ENCODE measurements at places on chromosomes 7 and 10.

DNA sequence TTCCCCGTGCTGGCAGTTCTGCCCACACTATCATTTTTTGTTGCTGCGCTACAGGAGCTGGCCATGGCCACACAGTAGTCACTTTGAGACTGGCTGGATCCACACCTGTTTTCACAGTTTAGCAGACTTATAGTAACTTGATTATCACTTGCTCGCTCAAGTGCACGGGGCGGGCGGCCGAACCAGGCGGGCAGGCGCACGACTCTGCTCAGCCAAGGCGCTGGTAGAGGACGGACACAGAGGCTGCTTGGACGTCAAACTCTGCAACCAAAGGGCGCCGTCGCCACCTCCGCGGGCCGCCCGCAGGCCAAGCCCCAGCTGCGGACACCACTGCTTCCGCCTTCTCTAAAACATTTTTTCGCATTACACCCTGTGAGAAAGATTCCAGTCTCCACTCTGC is 38.4 kb upstream of the PHYHIPL start:
- no peak for DNase-seq

DNA sequence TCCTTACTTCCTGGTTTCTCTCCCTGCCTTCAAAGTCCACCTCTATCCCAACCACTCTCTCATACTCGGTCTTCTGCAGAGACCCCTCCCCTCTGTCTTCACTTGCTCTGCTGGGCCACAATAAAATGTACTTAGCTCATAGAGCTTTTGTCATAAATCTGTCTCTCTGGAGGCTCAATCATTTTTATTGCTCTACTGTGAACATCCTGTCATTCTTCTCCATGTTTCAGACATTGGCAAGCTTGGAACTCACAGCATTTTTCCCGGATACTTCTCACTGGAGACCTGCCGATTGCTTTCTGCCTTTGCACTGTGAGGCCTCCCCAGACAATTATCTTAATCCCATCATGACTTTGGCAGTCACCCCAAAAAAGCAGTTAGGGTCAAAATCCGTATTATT is 192.3 kb upstream of the ZMIZ1 start:
- DNase-seq, result no peak

DNA sequence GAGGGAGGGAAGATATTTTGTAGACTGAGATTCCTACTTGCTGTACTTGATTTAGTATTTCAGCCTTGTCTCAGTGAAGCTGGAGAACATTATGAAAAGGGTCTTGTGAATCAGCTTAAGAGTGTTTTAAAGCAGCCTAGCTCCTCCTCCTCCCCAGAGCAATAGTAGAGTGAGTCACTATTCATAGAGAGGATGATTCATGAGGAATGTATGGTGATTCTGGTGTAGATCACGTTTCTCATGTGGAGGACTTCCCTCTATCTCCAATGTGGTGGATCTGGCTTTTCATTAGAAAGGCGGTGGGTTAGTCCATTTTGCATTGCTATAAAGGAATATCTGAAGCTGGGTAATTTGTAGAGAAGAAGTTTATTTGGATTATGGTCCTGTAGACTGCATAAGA is 340.1 kb upstream of the CHRM2 start:
- DNase-seq, result no peak

GRCh38 chr7:154905146-154905545 is 97.8 kb downstream of the PAXIP1 start:
- DNase-seq, result no peak

GRCh38 chr10:84540022-84540616 is 211.7 kb downstream of the CCSER2 start:
- DNase-seq, result no peak

DNA sequence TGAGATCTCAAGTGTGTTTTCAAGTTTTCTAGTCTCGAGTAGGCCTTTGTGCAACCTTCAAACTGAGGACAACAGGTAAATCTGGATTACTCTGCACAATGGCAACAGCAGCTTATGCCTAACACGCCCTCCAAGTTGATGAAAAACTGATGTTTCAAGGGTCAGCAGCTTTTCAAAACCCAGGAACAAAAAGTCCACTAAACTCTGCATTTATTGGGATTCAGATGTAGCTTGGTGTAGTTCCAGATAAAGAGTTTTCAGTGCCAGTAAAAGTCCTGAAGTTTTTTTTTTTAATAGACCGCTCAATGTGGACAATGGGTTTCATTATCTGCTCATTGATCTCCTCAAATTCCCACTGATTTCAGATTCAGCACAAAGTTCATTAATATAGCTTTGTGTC is 259.3 kb downstream of the GLI3 start:
- DNase-seq, result no peak

- DNase-seq, result no peak
Observed at GRCh38 chr7:47551668-47552440, 30.1 kb downstream of the TNS3 start.

DNA sequence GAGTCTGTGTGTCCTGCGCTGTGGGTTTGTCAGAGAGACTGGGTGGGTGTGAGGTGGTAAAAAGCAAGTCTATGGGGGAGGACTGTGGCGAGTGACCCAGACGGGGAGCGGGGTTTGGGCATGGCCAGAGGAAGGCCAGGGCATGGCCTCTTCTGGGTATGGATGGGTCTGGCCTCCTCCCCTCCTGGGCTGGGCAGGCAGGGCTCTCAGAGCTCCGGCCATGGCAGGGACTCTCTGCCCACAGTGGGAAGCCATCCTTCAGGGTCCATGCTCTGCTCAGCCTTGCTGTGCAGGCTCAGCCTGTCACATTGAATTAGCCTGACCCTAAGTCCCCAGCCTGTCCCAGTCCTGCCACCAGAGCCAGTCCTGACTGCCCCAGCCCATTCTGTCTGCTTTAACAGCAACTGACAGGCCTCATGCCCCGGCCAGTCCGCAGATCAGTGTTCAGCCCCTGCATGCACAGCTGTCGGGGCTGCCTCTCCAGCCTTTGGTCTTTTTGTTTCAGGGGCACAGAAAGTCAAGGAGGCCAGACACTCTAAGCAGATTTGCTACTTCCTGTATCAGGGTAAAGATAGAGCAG is 7.9 kb downstream of the ANTXRL start:
- DNase-seq, result no peak

DNA sequence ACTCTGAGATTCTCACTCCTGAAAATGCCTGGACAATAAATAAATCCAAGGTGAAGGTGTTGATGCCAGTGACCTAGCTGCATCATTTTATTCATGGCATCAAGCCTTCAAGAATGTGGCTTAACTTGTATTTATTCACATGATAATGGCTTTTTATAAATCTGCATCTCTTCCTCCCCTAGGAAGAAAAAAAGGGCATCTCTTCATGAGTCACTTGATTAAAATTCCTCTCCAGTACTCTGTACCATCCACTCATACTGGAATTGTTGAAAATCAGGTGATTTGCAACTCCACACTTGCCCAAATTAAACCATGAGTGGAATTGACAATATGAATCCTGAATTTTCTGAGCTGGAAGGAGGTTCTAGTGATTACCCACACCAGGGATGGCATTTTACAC is 30.2 kb downstream of the PTPRE start:
- DNase-seq, result no peak

GRCh38 chr7:102189756-102190155 is 96.9 kb upstream of the SH2B2 start:
- DNase-seq, result no peak
